ENCODE measurements at places on chromosomes 3 and 15.
A peak's percentile ranks its signal among the peaks of the same experiment; 100 is the strongest.

- DNase-seq = no peak
These were observed 122.4 kb downstream of the THSD4 start for GRCh38 chr15:71237456-71238188.

DNA sequence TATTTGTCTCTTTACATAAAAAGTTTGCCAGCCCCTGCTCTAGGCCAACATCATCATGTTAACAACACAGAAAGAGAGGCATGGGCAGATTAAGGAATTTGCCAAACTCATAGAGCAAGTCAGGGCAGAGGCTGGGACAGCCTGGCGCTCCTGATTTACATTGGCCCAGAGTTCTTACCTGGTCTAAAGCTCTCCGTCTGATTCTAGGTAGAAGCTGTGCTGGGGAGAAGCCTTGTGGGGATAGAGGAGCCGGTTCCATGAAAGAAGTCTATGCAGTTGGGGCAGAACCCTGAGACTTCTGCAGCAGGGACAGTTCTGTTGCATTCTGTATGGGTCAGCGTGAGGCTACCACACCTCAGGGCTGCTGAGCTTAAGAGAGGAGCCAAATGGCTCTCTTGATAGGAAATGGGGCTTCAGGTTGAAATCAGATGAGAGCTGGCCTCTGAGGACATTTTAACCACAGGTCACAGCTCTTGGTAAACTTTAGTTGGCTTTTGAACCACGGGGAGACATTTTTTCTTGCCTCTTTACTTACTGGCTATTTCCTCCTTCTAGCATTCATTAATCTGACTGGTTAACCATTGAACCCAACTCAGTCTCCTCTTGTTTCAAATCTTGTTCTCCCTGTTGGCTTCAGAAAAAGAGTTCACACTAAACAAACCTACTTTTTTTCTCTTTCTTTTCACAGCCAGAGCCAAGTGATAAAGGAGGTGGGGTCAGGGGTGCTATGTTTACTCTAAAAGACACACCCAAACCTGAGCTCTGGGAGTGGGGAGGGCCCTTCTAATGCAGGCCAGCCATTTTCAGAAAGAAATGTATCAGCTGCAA, 250.7 kb downstream of the OPA1 start:
- no peak for DNase-seq

GRCh38 chr15:55823699-55824340, 80.9 kb upstream of the PRTG start:
- no peak for DNase-seq

- no peak for DNase-seq
These were observed 19.0 kb upstream of the DLG1 start for GRCh38 chr3:197317250-197317963.

GRCh38 chr3:124770336-124771082, 40.3 kb downstream of the UMPS start:
- no peak for DNase-seq

- no peak for DNase-seq
These were observed 6.9 kb downstream of the LRRC2 start for GRCh38 chr3:46559091-46559704.

DNA sequence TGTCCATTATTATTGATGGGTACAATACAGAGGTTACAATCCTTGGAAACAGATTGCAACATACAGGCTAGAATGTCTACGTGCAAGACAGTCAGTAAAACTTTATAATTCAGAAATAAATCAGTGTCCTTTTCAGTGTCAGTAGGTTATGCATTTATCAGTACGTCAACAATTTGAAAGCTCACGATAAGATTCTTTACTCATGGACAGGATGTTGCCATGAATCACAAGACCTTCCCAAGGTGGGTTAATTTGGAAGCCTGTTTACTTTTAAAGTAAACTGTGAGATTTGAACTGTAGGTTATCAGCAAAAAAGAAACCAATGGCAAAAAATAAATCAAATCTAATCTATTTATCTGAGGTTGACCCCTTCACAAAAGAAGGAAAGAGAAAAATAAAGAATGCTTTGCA, 243.9 kb upstream of the AGTR1 start:
- DNase-seq = no peak

DNA sequence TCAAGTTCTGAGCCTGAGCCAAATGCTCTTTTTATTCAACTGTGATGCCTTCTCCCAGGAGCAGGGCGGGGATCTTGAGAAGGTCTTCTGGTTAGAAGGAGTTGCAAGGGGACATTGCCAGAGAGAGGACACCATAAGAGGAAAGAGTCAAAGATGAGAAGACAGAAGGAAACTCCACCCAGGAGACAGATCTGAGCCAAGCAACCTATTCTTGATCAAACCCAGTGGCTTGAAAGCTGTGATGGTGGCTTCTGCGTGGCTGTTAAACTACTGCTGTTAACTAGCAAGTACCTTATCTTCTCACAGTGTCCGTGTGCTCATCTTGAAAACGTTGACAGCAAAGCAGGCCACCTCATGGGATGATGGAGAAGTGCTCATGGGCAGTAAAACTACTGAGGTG, 19.8 kb upstream of the AGBL1 start:
- DNase-seq = no peak

- no peak for DNase-seq
These were observed 6.7 kb downstream of the AMIGO3 start for GRCh38 chr3:49712631-49713317.

GRCh38 chr3:139522421-139522820, 17.1 kb downstream of the RBP1 start:
- DNase-seq = no peak

- DNase-seq = no peak
These were observed 15.2 kb downstream of the GK5 start for GRCh38 chr3:142210144-142210543.

- no peak for DNase-seq
These were observed 66.1 kb downstream of the WHAMM start for GRCh38 chr15:82875411-82876003.

DNA sequence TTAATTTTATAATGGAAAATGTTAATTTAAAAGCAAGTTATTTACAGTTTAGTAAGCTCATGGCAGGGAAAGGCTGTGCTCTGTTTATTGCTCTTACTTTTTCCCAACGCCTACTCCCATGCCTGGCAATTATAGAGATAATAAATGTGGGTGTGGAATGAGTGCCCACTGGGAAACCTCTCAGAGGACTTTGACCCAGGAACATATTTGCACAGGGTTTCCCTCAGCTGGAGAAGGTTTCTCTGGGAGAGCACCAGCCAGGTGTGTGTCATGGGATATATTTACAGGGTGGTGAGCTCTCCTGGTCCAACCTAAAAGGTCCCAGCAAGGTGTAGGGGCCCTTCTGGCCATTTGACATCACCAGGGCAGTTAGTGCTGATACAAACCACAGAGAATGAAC, 27.9 kb downstream of the ZNF710 start:
- DNase-seq = peak; percentile 33

DNA sequence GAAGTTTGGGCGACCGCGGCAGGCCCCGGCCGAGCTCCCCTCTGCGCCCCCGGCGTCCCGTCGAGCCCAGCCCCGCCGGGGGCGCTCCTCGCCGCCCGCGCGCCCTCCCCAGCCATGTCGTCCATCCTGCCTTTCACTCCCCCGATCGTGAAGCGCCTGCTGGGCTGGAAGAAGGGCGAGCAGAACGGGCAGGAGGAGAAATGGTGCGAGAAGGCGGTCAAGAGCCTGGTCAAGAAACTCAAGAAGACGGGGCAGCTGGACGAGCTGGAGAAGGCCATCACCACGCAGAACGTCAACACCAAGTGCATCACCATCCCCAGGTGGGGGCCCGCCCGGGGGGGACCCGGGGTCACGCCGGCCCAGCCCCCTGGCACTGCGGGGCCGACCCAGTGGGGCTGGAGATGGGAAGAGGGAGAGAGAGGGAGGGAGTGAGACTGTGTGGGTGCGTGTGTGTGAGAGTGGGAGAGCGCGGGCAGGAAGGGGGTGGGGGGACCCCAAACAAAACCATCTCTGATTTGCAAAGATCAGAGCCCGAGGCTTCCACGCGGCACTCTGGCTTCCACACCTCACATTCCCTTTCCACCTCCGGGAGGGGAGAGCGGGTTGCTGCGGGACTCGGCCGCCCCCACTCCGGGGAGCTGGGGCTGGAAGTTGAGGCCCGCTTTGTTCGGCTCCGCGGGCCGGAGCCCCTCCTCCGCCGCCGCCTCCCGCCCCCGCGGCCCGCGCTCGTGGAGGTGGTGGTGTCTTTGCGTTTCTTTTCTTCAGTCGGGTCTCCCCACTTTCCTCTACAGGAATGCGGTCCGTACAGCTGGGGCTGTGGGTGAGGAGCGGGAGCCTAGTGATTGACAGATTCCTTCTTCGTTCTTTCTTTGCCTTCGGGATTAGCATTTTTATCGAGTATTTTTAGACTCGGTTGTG, 898 bp downstream of the SMAD3 start:
- no peak for DNase-seq

GRCh38 chr3:117540597-117540996, 831.0 kb downstream of the TUSC7 start:
- DNase-seq = no peak

DNA sequence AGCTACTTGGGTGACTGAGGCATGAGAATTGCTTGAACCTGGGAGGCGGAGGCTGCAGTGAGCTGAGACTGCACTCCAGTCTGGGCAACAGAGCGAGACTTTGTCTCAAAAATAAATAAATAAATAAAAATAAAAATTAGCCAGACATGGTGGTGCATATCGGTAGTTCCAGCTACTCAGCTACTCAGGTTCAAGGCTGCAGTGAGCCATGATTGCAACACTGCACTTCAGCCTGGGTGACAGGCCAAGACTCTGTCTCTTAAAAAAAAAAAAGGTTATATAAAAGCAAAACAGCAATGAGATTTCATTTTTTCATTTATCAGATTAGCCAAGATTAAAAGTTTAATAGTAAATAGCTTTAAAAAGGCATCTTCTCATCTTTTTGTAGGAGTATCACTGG, 2.9 kb downstream of the TGM4 start:
- no peak for DNase-seq

GRCh38 chr3:12681943-12682390, 18.1 kb upstream of the RAF1 start:
- no peak for DNase-seq

- DNase-seq = no peak
These were observed 286.1 kb upstream of the TBL1XR1 start for GRCh38 chr3:177483182-177483967.

- peak; percentile 64 for DNase-seq
These were observed 8.0 kb downstream of the ESYT3 start for GRCh38 chr3:138442433-138442832.

- no peak for DNase-seq
These were observed 889.1 kb downstream of the NAALADL2 start for GRCh38 chr3:175748087-175748730.

- no peak for DNase-seq
These were observed 3.5 kb upstream of the SHISA5 start for GRCh38 chr3:48507256-48508061.

DNA sequence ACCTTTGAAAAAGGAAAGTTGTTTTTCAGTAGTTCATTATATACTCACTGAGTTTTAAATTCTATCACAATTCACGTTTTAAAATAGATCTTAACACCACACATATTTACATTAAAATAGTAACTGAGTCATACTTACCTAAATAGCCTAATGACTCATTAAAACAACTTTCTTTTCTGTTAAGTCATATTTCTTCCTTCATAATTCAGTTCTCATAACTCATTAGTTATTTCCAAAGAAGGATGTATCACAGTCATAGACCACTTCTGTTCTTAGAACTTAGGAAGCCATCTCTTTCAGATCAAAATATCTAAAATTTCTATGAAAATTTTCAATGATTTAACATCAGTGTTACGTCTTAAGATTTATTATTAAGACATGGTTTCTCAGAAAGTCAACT, 885.9 kb downstream of the FHIT start:
- no peak for DNase-seq

- no peak for DNase-seq
These were observed 320.6 kb upstream of the KCNH8 start for GRCh38 chr3:18827664-18828063.

DNA sequence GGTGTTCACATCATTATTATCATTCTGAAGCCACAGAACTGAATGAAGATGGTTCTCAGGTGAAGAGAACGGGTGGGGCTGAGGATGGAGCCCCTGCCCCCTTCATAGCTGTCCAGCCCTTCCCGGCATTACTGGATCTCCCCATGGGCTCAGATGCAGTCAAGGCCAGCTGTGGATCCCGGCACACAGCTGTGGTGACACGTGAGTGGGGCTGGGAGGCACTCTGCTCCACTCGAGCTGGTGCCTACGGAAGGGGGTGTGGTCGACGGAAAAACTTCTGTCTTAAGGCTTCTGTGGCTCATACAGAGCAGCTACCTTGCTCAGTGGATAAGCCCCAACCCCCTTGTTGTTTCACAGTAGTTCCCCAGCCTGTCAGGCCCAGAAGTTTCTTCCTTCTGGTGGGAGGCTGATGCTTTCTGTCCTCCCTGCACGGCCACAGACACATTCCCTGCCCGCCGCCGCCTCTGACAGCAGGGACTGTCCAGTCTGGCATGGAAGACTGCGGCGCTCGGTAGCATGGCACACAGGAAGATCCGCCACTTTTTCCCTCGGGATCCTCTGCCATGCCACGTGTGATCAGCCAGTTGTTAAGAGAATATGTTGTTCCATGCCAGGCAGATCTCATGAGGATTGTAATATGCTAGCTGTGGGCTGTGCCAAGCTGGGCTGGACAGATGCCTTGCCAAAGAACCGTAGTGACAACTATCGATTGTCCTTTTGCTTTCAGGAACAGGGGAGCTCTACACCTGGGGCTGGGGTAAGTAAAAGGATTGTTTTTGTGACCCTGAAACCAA, 5.8 kb downstream of the RCCD1 start:
- no peak for DNase-seq

GRCh38 chr3:111831840-111832239, 27.2 kb upstream of the PHLDB2 start:
- DNase-seq = no peak

DNA sequence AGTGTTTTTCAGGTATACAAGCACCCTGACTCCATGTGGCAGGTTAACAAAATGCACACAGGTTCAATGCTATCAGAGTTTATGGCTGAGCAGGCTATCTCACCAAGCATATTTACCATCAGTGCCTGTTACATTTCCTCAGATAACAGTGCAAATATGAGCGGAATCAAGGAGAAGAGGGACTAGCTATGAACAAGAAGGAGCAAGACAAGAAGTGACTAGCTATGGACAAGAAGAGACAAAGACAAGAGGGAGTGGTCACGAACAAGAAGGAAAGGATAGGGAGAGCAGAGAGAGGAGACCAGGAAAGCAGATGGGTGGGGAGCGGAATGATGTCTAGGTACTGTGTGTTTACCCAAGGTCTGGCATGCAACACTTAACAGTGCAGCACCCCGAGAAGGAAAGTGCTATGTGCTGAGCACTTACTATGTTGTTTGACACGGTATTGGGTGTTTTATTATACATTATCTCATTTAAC, 8.6 kb downstream of the ILDR1 start:
- no peak for DNase-seq
